ENCODE measurements at places on chromosomes 3 and 15.

DNA sequence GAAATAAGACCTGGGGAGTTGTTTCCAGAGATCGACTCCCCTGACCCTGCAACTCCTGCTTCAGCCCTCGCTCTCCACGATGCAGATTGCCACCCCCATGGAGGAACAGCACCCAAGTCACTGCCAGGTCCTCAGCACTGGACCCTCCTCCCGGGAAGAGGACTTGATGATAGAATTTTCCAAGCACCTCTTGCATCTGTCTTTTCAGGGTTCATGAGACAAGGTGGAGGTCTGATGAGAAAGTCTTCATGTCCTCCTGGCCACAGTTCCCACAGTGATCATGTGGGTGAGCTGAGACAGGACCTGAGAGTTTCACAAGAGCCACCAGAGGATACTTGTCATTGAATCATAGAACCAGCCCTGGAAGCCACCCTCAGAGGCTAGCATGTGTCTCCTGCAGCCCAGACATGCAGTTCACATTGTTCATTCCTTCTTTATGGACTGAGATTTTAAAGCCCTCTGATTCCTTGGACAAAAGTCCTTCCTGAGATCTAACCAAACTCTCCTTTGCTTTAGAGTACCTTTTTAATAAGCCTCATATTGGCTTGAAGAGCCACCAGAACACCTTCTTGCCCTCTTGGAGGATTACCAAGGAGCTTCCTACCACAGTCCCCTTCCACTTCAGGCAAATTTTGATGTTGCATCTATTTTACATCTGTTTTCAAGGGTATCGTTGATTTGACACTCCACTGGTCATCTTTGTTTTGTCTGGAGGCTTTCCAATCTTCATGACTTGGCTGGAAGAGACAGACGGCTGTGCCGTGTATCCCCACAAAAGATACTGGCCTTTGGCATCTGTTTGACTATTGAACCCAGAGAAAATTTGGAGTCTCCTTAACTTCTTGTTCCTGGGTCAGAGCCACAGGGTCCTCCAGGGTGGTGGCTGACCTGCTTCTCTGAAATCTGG is 224.8 kb upstream of the BHLHE40 start:
- no peak for DNase-seq
- H3K4me3 ChIP-seq = no peak overlapping the region
- peaks cover 13% of the 10 kb centered on the region for H3K4me1 ChIP-seq
- no peaks in the 10 kb centered on the region for H3K27me3 ChIP-seq
- no peak overlapping the region for H3K27ac ChIP-seq

GRCh38 chr3:106140431-106140830 is 271.6 kb upstream of the CBLB start:
- no peak overlapping the region for H3K4me3 ChIP-seq
- DNase-seq = no peak
- H3K27me3 ChIP-seq = no peaks in the 10 kb centered on the region
- H3K4me1 ChIP-seq = no peaks in the 10 kb centered on the region
- no peaks in the 10 kb centered on the region for H3K36me3 ChIP-seq
- no peak overlapping the region for H3K27ac ChIP-seq

GRCh38 chr3:69126999-69127398 is 4.6 kb upstream of the LMOD3 start:
- H3K4me1 ChIP-seq = no peaks in the 10 kb centered on the region
- H3K27me3 ChIP-seq = no peaks in the 10 kb centered on the region
- H3K4me3 ChIP-seq = no peak overlapping the region
- H3K36me3 ChIP-seq = no peaks in the 10 kb centered on the region

- peaks cover 48% of the 10 kb centered on the region for H3K4me1 ChIP-seq
- H3K36me3 ChIP-seq = no peaks in the 10 kb centered on the region
- H3K27ac ChIP-seq = peak overlapping the region; percentile 40
- peak; percentile 31 for DNase-seq
- H3K27me3 ChIP-seq = no peaks in the 10 kb centered on the region
Observed at GRCh38 chr15:84725001-84725491, 9.1 kb upstream of the SEC11A start.

DNA sequence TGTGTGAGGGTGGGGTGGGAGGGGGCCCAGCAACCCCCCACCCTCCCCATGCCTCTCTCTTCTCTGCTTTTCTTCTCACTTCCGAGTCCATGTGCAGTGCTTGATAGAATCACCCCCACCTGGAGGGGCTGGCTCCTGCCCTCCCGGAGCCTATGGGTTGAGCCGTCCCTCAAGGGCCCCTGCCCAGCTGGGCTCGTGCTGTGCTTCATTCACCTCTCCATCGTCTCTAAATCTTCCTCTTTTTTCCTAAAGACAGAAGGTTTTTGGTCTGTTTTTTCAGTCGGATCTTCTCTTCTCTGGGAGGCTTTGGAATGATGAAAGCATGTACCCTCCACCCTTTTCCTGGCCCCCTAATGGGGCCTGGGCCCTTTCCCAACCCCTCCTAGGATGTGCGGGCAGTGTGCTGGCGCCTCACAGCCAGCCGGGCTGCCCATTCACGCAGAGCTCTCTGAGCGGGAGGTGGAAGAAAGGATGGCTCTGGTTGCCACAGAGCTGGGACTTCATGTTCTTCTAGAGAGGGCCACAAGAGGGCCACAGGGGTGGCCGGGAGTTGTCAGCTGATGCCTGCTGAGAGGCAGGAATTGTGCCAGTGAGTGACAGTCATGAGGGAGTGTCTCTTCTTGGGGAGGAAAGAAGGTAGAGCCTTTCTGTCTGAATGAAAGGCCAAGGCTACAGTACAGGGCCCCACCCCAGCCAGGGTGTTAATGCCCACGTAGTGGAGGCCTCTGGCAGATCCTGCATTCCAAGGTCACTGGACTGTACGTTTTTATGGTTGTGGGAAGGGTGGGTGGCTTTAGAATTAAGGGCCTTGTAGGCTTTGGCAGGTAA is 8.1 kb downstream of the FAM131A start:
- H3K27ac ChIP-seq = no peak overlapping the region
- no peaks in the 10 kb centered on the region for H3K27me3 ChIP-seq
- H3K4me1 ChIP-seq = no peaks in the 10 kb centered on the region
- H3K36me3 ChIP-seq = no peaks in the 10 kb centered on the region

Measured in CD8-positive, alpha-beta memory T cell (primary cell).